Stimulated activated CD4-positive, alpha-beta T cell treated with anti-CD3 and anti-CD28 coated beads, TNF-alpha, amount 100 ng/mL, for 4 hours (primary cell): ENCODE measurements at places on chromosomes 6 and 20.

GRCh38 chr6:157143890-157144798 lies 179.2 kb downstream of the TMEM242 start:
- DNase-seq: no peak

DNA sequence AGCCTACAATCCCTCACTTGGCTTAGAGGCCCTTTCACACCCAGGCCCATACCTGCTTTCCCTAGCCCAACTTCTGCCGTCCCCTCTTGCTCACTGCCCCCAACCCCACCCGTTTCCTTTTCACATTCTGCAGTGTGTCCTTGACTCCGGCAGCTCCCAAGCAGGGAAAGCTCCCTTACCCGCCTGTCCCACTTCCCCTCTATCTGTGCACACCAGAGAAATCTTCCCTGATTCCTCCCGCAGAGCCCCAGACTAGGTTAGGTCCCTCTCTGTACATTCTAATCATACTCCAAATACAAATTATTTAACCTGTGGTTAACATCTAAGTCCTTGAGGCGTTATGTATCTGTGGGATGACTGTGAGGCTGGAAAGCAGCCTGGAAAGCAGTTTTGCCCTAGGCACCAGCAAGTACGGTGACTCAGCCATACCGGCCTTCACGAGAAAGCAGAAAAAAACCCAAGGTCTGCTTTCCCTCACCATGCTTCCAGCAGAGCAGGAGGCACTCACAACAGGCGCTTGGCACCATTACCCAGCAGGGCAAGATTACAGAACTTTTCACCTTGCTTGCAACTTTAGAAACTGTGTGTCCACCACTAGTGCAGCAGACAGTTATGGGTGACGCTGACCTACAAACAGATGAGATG lies 22.3 kb downstream of the ELOVL5 start:
- no peak for DNase-seq

- no peak for DNase-seq
Observed at GRCh38 chr6:7589221-7589620, 777 bp upstream of the SNRNP48 start.

- DNase-seq: no peak
Observed at GRCh38 chr6:26258212-26258977, 106.6 kb upstream of the BTN3A2 start.

- no peak for DNase-seq
Observed at GRCh38 chr20:22459754-22460153, 124.6 kb downstream of the FOXA2 start.

DNA sequence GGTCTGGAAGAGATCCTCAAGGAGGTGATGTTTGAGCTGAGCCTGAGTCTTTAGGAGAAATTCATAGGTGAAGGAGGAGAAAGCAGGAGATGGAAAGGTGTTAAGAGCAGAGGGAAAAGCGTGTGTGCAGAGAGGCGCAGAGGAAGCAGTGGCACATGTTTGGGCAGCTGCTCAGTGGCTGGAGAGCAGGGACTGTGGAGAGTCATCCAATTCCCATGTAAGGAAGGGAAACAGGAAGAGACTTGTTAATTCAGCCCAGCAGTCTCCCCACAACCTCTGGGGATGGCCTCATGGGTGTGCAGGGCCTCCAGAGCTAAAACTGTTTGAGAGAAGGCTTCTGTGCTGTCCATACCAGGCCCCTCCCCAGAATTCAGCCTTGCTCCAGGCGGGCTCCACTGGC lies 16.2 kb downstream of the AAR2 start:
- no peak for DNase-seq

GRCh38 chr6:39169448-39170344 lies 54.7 kb upstream of the SAYSD1 start:
- DNase-seq: no peak

DNA sequence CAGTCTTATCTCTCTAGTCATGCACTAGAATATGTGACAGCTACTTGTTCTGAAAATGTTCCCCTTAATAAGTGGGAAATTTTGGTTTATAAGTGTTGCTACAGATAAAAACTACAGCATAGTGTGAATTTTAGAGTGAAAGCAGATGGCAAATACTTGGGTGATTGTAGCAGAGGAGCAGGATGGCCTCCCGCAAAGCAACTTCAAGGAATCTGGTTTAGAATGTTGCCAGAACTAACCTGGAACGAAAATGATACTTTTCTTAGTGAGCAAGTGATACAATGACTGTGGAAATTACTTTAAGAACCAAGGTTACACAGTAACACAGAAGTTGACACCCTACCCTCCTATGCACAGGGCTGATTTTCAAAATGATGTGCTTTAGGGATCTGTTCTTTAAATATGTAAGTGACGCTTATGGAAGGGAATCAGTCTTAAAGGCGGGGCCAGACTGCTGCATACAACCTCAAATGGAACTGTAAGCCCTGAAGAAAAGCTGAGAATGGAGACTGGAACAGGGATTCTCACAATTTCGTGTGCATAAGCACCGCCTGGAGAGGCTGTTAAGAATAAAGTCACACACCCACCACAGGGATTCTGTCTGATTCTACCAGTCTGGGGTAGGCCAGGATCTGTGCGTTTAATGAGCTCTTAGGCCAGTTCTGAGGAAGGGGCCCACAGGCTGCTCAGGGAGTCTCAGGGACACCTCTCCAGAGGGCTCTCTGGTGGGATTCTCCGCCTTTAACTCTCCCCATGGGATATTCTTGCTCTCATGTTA lies 97.9 kb downstream of the FYN start:
- DNase-seq: no peak

DNA sequence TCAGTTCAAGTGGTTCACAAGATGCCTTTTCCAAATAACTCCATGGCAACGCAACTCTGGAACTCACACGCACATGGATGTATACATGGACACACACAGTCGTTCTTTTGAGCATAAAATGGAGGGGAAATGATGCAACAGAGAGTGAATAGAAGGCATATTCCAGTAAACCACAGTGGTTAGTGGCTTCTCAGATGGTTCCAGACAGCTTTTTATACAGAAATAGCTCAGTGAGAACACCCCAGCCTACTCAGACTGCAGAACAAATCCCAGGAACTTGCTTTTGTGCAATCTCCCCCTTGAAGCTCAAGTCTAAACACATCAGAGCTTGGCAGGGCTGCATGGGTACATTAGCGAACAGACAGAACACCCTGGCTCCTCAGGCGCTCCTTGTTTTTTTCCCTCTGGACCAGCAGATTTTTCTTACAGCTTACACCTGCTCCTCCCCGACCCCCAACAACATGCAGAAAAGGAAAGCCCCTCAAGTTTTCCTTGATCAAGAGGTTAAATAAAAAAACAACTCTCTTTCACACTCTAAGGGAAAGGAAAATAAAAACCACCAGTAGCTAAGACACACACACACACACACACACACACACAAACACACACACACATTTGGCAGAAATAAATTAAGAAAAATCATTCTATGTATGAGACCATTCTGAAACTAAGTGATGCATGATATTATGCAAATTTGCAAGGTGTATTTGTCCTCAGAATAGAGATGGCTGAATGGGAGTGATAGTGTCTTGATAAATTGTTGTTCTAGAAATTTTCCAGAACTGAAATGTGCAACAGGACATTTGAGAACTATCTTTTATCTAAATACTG lies 51.2 kb upstream of the RANBP9 start:
- DNase-seq: no peak

- no peak for DNase-seq
Observed at GRCh38 chr6:150025201-150025917, at the start of gene RAET1L. TSS of gene RAET1L (minus strand) at chr6:150025532. CDS start at chr6:150025471, 61 bp downstream.

DNA sequence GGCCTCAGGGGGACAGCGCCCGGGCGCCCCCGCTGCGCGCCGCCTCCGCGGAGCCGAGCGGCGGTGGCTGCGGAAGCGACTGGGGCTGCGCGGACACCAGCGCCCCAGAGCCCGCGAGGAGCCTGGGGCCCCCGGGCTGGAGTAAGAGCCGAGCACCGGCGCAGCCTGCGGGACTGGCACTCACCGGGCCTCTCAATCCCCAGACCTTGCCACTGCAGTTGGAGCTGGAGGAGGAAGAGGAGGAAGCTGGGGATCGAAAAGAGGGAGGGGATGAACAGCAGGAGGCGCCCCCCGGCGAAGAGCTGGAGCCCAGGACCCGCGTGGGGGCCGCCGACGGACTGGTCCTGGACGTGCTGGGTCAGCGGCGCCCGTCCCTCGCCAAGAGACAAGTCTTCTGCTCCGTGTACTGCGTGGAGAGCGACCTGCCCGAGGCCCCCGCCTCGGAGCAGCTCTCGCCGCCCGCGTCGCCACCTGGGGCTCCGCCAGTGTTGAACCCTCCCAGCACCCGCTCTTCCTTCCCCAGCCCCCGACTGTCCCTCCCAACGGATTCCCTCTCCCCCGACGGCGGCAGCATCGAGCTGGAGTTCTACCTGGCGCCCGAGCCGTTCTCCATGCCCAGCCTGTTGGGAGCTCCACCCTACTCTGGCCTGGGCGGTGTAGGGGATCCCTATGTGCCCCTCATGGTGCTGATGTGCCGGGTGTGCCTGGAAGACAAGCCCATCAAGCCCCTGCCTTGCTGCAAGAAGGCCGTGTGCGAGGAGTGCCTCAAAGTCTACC lies 590 bp downstream of the RNF217 start:
- no peak for DNase-seq

DNA sequence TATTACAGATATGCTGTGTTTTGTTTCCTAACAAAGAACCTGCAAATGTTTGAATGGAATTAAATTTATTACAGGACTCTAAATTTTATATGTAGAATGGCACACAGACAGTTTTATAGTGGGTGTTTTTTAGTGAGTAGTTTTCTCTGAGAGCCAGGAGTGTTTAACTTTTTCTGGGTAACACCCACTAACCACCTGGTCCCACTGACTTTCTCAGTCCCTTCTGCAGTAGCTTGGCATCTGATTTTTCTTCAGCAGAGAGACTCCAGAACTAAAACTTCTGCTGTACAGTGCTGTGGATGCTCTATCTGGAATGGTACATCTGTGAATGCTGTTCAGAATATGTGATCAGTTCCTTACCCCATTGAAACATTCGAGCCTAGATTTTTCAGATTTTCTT lies 6.3 kb downstream of the YWHAB start:
- DNase-seq: no peak

DNA sequence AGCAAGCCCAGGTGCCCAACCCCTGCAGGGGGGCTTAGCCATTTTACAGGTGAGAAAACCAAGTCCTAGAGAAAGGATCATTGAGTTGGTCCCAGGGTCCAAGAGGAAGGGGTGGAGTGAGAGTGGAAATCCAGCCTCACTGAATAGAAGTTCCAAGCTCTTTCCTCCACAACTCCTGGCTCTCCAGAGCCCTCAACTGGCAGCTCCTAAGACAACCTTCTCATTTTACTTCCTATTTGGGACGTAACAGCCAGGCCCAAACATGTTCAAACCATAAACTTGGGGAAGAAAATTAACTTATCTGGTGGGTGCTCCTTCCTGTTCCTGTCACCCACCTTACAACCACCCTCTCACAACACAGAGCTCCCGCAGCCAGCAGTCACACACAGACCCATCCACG lies 57.9 kb downstream of the PRND start:
- no peak for DNase-seq
